ENCODE measurements at places on chromosomes 3 and 15.

DNA sequence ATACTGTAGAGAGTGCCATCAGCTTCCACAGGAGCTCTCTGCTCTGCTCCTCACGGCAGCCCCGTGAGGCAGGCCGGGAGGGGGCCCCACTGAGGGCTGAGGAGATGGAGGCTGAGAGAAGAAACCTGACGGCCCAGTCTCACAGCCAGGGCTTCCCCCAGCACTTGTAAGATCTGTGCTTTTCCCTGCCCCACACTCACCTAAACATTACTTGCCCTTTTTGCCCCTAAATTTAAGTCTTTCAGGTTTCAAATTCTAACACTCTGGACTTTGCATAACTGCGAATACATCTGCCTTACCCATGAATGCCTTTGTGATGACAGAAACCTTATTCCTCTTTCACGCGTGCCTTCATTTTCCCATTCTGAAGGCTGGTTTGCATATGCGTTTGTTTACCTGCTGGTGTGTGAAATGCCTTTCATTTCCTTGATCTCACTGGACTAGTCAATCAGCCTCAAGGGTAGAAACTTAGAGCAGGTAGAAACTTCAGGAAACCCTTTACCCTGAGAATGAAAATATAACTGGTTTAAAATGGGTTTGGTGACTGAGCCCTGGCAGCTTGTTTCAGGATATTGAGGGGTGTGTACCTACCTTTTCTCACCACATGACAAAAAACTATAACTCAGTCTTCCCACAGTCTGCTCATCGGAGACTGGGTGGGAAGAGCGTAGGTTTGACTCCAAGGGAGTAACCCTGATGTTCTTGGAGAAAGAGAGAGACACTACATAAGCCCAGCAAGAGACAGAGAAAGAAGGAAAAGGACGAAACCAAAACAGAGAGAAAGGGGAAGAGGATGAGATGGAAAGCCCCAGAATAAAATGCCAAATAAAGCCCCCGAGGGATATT lies 20.1 kb downstream of the SLC12A8 start:
- no peak for DNase-seq

GRCh38 chr3:32973982-32974381 lies 22.5 kb downstream of the CCR4 start:
- DNase-seq = no peak

DNA sequence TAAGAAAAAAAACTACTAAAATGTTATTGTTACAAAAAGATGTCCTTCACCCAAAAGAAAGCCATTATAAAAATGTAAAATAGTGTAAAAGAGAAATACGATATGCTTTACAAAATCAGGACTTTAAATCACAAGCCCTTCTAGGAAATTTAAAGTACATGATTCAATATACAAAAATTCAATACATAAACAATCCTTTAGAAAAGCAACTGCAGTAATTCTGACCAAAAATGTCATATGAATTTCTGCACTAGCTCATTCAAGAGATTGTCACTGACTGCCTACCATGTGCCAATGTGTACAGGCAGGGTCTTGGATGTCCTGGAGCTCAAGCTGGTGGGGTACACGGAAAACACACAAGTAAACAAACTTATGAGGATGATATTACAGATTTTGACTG lies 2.5 kb downstream of the MORC1 start:
- DNase-seq = no peak

- no peak for DNase-seq
Measured at GRCh38 chr3:128429275-128429674, 37.4 kb downstream of the DNAJB8 start.

GRCh38 chr3:42302924-42303634 lies 37.1 kb upstream of the CCK start:
- DNase-seq = no peak

- DNase-seq = peak; percentile 37
Measured at GRCh38 chr3:188534633-188535032, 380.7 kb downstream of the LPP start.

DNA sequence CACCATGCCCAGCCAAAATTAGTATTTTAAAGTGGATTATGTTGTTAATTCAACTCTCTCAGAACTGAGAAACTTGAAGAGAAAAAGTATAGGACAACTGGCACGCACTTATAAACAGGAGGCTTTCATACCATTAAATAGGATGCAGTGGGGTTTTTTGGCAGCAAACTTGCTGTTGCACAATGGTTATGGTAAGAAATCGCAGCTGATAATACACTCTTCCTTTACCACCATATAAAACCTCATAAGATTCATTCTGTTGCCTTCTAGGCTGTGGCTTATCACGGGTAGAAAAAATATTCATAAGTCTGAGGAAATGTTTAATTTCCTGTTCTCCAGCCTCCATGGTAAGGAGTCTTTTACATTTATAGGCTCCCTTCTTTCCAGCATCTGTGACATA lies 95.3 kb downstream of the TMCO5A start:
- DNase-seq = no peak

DNA sequence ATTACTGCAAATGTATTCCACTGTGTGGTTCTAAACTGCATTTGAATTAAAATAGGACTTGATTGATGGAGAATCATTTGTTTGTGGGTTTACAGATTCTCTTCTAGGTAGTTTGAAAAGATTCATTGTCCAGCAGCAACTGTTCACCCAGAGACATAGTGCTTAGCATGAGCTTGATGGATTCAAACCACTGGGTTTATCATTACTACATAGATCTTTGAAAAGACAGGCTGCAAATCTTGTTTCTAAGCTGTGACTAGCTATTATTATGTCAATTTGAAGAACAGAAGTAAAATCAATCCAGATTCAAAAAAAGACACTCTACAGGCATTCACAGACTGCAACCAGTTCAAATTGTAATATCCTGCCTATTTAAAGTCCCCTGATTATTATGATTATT lies 49.8 kb downstream of the MBNL1 start:
- no peak for DNase-seq

- DNase-seq = no peak
Measured at GRCh38 chr15:63836579-63836978, 2.8 kb upstream of the HERC1 start.

GRCh38 chr3:12148183-12148940 lies 10.3 kb downstream of the TIMP4 start:
- no peak for DNase-seq

GRCh38 chr3:122004991-122005565 lies 17.0 kb downstream of the ILDR1 start:
- DNase-seq = peak; percentile 54

GRCh38 chr3:132174500-132174899 lies 139.7 kb upstream of the CPNE4 start:
- DNase-seq = no peak

GRCh38 chr3:72629191-72629631 lies 219.0 kb downstream of the SHQ1 start:
- DNase-seq = peak; percentile 45

DNA sequence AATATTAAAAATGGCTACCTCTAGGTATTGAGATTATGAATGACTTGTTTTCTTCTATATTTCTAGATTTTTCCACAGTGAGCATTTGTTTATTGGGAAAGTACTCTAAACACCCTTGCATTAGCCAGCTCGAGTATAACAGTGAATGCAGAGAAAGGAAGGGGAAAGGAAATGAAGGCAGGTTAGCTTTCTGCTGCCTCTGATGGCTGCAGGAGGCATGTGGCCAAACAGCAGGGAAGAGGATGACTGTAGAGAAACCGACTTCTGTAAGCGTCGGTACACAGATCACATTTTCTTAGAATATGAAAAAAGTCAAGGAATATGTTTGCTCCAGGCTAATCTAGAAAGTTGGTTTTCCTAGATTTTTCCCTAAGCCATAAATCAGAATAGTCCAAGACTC lies 19.8 kb downstream of the GNB5 start:
- DNase-seq = no peak

DNA sequence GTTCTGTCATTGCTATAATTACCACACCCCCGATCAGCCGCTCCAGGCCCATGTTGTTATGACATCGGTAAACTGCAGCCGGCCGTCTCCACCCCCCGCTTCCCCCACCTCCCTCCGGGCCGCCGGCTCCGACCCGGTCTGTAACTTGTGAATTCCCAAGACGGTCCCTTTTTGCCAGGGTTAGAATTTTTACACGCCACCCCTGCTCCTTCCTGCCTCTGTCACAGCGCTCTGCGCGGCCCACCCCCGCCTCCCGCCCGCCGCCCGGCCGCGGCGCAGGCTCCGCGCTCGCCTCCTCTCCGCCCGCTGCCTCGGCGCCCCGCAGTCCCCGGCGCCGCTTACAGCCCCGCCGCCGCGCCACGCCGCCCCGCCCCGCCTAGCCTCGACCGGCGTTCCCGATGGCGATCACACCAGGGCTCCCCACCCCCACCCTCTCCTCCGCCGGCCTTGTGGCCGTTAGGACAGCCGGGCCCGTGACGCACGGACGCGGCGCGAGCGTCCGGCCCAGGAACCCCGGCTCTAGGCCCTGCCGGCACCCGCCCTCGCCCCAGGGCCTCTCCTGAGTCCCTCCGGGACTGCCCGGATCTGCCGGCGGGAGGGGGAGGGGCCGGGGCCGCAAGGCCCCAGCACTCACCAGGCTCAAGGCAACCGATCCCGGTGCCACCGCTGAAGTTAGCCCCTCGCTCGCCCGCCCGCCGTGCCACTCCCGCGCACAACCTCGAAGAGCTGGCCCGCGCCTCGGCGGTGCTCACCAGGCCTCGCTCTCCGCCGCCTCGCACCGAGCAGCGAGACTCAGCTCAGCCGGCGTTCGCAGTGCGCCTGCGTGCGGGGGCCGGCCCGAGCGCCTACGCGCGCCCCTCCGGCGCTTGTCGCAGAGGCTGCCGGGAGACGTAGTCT lies at the start of gene KPNA1:
Gene KPNA1 (minus strand): TSS at position 817 of the 897 bp plus-strand sequence. CDS start 18,374 bp downstream, outside the sequence.
- peak; percentile 67 for DNase-seq

DNA sequence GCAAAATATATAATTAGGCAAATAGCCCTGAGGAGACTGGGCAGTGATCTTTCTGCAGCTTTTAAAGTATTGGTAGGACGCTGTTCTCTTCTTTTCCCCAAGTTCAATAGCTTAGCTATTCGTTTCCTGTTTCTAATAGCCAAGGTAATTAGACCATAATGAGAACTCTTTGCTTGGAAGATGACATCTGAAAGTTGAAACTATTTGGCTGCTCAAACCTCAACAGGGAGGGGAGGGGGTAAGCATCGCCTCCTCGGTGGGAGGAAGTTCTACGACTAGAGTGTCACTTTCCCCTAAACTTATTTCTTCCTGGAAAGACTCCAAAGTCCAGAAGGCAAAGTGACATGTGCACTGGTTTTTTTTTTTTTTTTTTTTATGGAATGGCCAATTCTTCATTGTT lies 22.8 kb upstream of the ALDH1A3 start:
- no peak for DNase-seq

- peak; percentile 45 for DNase-seq
Measured at GRCh38 chr15:73921254-73921925, 4.9 kb upstream of the LOXL1 start.

All from RCC 7860 (cell line).